ENCODE measurements at places on chromosomes 4 and X.

DNA sequence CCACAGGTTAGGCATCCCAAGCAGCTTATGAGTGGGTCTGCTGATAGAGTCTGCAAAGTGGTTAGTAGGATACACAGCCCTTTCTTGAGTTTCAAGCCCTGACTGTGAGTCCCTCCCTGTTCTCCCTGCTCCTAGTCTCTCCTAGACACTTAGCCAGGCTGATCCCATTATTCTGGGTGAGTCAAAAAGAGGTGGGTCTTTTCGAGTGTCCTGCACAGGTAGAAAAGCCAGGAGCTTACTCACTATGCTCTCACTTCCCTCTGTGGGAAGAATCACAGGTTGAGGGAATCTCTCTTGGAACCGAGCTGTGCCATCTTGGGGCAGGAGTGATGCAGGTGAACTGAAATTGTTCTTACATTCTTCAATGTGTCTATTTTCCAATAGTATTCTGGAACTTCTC, 29.7 kb downstream of the SCLT1 start:
- DNase-seq, result no peak

DNA sequence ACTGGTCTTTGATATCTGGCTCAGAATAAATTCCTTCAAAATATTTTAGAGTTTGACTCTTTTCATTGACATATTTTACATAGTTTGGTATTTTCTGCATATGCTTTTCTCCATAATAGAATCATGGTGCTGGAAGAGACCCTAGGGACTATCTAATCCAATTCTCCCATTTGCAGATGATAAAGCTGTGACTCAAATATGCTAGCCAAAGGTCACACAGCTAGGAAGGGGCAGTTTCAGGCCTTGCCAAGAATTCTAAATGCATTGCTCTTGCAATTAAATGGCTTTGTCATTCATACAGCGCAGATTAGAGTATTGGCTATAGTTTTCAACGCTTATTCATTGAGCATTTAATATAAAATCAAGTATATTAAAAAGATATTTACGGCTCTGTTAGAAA, 374.1 kb upstream of the RASGEF1B start:
- DNase-seq, result no peak

DNA sequence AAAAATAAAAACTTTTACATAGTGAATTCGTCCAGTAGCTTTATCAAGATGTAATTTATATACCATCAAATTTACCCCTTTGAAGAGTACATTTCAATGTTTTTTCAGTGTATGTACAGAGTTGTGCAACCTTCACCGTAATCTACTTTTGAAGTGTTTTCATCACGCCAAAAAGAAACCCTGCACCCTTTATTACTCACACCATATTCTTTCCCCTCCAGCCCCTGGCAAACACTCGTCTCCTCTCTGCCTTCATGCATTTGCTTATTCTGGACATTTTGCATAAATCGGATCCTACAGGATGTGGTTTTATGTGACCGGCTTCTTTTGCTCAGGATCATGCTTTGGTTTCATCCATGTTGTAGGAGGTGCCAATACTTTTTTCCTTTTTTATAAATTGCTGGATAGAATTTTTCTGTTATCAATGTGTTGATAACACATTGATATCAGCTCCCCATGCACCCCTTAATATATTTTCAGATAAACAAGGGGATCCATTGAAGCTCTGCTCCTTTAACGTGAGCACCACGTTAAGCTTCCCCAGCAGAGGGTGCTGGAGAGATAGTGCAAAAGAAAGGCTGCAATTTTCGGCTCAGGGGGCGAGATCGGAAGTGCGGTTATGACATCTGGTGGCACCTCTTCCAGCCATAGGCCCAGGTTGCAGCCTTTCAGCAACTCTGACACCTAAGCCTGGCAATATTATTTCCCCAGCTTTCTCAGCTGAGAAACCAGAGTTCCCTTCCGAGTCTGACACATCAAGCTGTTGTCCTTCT, 100.1 kb upstream of the VCX3B start:
- DNase-seq, result peak; percentile 55

GRCh38 chr4:133584714-133585113, 435.6 kb downstream of the PCDH10 start:
- DNase-seq, result no peak

DNA sequence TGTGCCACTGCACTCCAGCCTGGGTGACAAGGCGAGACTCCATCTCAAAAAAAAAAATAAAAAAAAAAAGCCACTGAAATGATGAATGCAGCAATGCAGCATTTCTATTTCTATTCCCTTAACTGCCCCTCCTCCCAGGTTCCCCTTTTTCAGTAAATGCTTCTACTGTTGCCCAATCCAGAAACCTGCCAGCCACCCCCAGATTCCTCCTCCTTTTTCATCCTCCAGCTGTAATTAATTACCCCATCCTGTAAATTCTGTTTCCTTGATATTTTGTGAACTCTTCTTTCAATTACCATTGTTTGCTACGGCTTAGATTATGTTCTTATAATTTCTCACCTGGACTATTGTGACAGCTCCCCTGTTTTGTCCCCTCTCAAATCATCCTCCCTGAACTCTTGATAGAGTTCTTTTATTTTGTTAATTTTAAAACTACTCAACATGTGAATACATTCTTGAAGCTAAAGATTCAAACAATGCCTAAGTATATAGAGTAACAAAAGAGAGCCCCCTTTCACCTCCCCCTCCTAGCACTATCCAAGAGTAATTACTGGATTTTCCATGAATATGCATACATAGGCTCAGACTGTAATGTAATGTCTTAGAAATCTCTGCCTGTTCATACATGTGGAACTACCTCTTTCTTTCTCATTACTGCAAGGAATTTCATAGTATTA, 140.6 kb upstream of the GPC4 start:
- no peak for DNase-seq

- no peak for DNase-seq
Measured at GRCh38 chrX:20252381-20253231, 14.1 kb downstream of the RPS6KA3 start.

DNA sequence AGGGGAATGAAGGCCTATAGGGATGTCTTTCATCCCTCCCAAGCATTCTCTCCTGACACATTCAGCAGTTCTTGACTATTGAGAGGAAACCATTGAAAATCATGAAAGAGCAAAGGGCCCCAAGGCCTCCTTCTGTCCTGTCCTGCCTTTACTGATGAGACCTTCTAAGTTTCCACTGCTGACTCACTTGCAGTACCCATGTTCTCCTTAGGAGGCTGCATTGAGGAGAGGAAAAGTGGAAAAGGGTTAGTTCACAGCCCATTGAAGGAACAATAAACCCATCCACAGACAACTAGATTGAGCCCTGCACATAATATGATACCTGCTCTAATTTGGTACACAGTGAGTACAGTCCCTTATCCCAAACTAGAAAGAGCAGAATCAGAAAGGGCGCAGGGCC, 115.1 kb upstream of the PNPLA4 start:
- peak; percentile 94 for DNase-seq

DNA sequence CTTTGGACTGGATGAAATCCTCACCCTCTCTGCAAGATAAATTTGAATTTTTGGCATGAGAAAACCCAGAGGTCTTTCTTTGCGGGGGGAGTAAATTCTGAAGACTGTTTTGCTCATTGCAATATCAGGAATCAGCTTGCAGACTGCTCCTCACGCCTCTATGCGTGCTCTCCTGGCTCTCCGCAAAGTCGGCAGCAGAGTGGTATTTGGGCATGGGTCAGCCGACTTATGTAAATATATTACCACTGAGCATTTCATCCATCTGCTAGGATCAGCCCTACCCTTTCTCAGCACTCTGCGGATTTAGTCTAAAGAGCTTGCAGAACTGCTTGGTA, 288.0 kb downstream of the ASMT start:
- DNase-seq, result no peak

GRCh38 chr4:87132035-87132434, 88.4 kb downstream of the KLHL8 start:
- DNase-seq, result no peak

- peak; percentile 44 for DNase-seq
Measured at GRCh38 chr4:156794863-156795262, 176.7 kb downstream of the PDGFC start.

GRCh38 chrX:16897445-16897844, 27.3 kb upstream of the RBBP7 start:
- peak; percentile 24 for DNase-seq

DNA sequence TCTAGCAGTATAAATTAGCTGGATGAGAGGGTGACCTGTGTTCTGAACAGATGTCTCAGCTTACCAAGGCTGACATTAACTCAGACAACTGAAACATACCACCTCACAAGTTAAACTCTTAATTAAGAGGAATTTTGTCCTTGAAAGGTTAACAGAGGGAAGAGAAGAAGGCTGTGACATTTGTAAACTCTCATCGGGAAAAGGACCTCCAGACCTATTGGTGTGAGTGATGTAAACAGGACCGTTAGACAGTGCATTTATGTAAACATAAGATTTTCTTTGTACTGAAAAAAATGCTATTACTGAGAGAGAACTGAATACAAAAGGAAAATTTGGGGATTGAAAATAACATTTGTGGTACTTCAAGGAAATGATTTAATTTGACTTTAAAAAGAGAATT, 308.4 kb upstream of the DIAPH2 start:
- no peak for DNase-seq

Data from NCI-H510A treated with DMSO at 0.1 percent for 48 hours (cell line).